ENCODE measurements at places on chromosomes 4 and X. TPM values are rescaled to one million over a fixed set of nuclear protein-coding genes. Genes with fewer than 3 reads are reported as not detected.

DNA sequence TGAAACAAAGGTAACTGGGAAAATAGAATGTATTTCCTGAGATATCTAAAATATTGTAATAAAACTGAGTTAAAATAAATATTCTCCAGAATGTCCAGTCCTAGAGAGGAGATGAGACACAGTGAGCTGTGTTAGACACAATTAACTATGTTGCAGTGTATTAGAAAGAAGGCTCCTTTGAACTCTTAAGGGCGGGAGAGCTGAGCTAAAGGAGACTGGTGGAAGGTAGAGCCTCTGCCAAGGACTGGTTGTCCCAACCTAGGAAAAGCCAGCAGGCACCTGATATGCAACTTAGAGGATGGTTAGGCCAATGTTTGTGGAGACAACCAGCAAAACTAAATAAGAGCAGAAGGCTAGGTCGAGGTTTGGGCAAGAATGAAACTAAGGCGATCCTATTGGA is 4.3 kb downstream of the ASB11 start:
- no peak for DNase-seq

- DNase-seq = no peak
Measured at GRCh38 chr4:109078724-109079123, 223.7 kb downstream of the COL25A1 start.

DNA sequence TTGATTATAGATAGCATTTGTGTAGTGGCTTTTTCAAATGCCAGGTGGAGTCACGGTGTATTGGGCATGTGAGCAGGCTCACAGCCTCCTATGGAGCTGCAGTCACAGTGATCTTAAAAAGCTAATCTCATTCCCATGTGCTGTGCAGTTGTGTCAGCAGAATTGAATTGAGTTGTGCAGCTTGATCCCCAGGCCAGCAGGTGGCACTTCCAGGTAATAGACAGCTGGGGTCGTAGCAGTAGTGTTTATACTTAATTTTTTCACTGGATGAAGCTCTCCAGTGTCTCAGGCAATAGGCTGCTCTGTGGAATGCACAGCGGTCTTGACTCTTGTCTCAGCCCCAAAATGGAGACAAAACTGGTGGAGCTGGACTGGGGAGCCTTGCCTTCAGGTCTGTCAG is 1028.1 kb downstream of the SH3BGRL start:
- no peak for DNase-seq

DNA sequence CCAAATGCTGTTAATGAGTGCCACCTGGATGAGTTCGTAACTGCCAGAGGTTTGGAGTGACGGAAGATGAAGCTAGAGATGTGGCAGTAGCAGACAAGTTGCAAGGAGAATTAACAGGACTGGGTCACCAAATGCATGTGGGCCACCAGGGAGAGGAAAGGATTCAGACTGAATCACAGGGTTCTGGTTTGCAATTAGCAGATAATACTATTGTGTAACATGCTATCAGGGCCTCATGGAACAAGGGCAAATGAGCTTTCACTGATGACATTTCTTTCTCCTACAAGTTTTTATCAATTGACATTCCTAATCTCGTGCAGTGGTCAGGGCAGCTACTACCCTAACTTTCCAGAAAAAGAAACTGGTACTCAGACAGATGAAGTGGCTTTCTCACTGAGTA is 21.4 kb downstream of the GAB3 start:
- DNase-seq = no peak

- no peak for DNase-seq
Measured at GRCh38 chr4:79334783-79335182, 8.9 kb upstream of the NAA11 start.

Gene LARP1B
- total RNA-seq = 14.0 TPM

Gene ADH1A
- total RNA-seq = not detected

Gene LRP2BP
- total RNA-seq = 1.1 TPM

Gene MAGEA2B
- total RNA-seq = not detected

DNA sequence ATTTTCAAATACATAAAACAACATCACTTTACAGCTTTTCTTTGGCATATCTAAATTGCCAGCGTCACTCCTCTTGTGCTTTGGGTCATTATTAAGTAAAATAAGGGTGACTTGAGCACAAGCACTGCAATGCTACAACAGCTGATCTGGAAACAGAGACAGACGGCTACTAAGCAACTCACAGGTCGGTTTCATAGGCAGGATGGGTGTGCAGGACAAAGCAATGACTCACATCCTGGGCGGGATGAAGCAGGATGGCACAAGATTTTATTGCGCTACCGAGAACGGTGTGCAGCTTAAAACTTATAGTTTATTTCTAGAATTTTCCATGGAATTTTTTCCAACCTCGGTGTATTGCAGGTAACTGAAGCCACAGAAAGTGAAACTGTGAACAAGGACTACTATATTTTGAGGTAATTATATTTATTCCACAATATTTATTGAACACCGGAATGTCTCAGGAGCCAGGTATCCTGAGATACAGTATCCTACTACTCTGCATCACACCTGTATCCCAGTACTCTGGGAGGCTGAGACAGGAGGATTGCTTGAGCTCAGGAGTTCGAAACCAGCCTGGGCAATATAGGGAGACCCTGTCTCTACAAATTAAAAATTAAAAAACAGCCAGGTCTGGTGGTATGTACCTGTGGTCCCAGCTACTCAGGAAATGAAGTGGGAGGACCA is 215.5 kb downstream of the APBB2 start:
- no peak for DNase-seq

DNA sequence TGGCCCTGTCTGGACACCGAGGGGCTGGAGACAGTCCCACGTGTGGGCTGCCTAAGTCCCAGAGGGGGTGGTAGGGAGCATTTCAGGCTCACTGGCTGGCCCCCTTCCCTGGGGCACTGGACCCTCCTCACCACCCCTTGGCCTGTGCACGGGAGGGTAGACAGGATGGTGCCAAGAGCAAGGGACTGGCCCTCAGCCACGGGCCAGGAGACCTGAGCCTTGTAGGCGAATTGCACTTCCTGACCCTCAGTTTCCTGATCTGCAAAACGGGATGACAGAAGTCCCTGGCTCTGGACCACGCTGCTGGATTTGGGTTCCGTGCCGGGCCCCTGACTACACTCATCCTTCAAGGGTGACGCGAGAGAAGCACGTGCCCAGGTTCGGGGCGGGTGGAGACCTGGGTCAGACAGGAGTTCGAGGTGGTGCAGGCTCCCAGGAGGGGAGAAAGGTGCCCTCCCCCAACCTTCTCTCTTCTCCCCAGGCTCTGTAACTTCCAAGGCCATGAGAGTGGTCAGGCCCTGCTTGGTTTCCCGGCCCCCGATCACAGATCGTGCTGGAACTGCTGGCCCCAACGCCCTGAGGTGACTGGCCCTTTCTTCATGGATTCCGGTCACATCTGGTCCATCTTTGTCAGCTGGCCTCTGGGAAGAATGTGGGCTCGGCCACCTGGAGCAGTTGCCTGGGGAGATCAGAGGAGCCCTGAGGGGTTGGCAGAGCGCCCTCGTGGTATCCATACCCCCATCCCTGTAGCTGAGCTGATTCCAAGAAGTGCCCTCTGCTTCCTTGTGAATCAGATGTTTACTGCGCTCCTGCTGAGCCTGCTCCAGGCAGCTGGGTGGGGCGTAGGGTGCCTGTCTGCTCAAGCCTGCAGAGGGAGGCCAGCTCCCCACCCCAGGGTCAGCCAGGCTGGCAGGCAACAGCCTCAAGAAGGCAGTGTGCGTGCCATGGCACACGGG is 3.3 kb downstream of the SH3BP2 start:
- DNase-seq = no peak

DNA sequence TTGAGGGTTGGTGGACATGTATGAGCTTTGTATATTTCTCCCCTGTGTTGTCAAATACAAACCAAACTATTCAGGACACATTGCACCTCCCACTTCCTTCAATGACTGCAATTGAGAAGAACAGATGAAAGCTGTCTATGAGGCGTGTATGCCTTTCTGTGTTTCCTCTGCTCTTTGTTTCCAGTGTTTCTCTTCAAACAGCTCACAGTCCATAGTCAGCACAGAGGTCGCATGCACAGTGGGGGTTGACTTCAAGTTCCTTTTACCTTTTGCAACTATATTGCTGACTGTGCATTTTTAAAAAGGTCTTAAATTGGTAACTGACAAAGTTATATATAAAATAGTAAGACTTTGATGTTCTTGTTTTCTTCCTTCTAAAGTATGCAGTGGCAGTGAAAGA is 957.8 kb downstream of the C4orf33 start:
- no peak for DNase-seq

DNA sequence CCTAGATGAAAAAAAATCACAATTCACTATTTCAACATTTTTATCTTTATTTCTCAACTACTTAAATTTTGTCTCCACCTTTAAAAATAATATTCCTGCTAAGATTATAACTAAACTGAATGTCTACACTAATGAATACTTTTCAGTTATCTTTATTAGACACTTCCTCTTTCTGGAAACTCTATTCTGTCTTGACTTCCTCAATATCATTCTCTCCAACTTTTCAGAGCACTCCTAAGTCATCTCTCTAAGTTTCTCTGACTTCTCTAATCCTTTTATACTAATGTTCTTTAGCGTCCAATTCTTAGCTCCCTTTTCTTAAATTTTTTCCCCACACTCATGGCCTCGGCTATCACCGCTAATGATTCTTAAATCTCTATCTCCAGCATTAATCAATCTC is 374.2 kb downstream of the FBXO8 start:
- DNase-seq = no peak

Gene CTAG1B
- total RNA-seq = not detected

Gene BBS12
- 3.7 TPM for total RNA-seq

DNA sequence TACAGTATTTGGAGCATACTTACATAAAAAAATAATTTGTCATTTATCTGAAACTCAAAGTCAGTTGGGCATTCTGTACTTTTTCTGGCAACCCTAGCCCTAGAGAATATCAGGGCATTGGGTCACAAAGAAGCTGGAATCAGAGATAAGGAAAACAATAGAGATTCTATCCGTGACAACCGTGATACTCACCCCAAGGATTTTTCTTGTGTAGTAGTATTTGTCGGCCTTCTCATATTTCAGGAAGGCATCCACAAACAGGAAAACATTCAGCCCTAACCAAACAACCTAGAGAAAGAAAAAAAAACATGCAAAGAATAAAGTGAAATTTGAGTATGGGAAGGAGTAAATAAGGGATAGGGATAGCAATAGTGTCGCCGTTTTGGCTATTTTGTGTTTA is 3.6 kb downstream of the NOX1 start:
- no peak for DNase-seq

GRCh38 chr4:159460371-159460770 is 357.5 kb downstream of the RAPGEF2 start:
- DNase-seq = no peak

GRCh38 chrX:69128588-69128987 is 36.7 kb downstream of the PJA1 start:
- DNase-seq = no peak

- no peak for DNase-seq
Measured at GRCh38 chr4:24321616-24322015, 262.7 kb downstream of the DHX15 start.

DNA sequence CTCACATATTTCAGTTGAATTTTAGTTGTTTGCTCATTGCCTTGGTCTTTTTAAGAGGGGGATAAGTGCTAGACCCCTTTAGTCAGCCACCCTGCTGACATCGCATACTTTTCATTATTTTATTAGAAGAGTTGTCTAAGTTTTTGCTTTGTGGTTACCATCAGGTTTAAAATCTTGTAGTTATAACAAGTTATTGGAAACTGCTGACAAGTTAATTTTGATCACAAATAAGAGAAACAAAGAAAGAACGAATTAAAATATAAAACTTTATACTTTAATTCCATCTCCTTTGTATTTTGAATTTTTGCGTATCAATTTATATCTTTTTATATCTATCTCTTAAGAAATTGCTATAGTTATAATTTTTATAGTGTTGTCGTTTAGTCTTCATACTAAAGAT is 679.7 kb downstream of the TECRL start:
- DNase-seq = no peak

Gene MGST2
- total RNA-seq = 27.9 TPM

Gene SORCS2
- total RNA-seq = 0.10 TPM

Gene ARHGEF6
- total RNA-seq = 121 TPM

- no peak for DNase-seq
Measured at GRCh38 chr4:173417833-173418232, 18.9 kb upstream of the SCRG1 start.

Gene FAM149A
- 0.38 TPM for total RNA-seq

- DNase-seq = no peak
Measured at GRCh38 chr4:13640149-13640940, 12.8 kb upstream of the BOD1L1 start.

DNA sequence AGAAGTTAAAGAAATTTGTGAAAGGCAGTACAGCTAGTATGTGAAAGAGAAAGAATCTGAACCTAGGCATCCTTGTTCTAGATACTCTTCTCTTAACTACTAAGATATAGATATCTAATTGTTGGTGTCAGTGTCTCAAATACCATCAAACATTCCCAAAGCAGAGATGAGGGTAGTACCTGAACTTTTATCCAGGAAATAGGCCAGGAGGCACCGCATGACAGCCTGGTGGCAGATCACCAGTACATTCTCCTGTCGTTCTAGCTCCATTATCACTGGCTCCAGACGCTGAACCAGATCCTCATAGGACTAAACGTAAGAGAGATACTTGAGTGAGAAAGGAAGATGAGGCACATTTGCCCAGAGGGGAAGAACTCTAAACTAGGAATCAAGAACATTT is 16.8 kb downstream of the TRO start:
- no peak for DNase-seq

Gene SERPINA7
- total RNA-seq = not detected

All from activated CD4-positive, alpha-beta memory T cell treated with anti-CD3 and anti-CD28 coated beads, Interleukin-2, amount 10 ng/mL, durations not matched to agents 7 days and 5 days (primary cell).